ENCODE measurements at places on chromosomes 12 and 14.

DNA sequence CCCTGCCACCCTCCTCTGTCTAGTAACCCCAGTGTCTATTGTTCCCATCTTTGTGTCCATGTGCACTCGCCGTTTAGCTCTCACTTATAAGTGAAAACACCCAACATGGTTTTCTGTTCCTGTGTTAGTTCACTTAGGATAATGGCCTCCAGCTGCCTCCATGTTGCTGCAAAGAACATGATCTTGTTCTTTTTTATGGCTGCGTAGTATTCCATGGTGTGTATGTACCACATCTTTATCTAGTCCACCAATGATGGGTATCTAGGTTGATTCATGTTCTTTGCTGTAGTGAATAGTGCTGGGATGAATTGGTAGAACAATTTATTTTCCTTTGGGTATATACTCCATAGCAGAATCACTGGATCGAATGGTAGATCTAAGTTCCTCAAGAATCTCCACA is 51.0 kb upstream of the RFLNA start:
- DNase-seq, result no peak

GRCh38 chr14:60735416-60735815 is 855 bp downstream of the MNAT1 start:
- no peak for DNase-seq

DNA sequence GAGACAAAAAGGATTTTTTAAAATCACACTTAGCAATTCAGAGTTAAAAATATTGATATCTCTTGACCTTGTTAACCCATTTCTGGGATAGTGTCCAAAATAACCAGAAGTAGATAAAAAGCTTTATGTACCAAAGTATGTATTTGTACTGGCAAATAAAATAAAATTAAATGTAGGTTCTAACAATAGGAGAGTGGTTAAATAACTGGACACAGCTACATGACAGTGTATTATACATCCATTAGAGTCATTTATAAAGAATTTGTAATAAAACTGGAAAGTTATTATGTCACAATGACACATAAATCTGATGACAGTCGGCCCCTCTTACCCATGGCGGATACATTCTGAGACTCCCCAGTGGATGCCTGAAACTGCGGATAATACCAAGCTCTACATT is 34.0 kb downstream of the BMAL2 start:
- DNase-seq, result no peak

GRCh38 chr12:77998236-77998786 is 167.6 kb downstream of the NAV3 start:
- DNase-seq, result no peak

- no peak for DNase-seq
Measured at GRCh38 chr12:95877622-95878021, 18.9 kb downstream of the SNRPF start.
